ENCODE measurements at places on chromosomes 3 and 15.

DNA sequence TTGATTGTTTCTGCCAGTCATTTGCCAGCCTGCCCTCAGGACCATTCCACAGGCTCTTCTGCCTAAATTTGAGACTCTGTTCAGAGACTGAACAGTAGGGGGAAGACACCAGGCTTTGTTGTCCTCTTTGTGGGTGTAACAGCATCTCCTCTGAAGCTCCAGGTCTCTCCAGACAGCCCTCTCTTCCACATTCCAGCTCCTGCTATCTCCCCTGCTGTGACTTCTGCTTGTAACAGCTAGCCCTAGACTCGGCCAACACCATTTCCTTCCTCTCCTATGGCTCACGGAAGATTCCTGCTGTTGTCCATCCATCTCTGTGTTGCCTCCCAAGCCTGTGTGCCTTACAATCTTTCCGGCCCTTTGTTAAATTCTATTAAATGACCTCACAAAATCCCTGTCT is 40.2 kb downstream of the SUCLG2 start:
- no peak for DNase-seq

DNA sequence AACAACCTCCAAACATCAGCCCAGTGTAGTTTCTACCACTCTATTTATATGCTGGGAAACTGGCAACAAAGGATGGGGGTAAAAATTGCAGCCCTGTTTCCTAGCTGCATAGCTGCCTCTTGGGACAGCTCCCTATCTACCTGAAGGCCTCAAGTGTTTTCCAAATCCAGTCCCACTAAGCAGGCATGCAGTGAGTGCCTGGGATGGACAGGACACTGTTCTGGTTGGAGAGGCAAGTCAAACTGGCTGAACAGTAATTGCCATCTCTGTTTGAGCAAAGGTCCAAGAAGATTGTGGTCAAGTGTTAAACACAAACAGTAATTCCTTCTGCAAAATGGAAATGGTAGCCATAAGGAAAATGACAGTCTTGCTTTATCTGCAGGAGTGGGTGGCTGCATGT is 125.4 kb downstream of the FMN1 start:
- no peak for DNase-seq

- no peak for DNase-seq
Observed at GRCh38 chr3:184441202-184441900, 61.5 kb downstream of the CHRD start.

- peak; percentile 25 for DNase-seq
Observed at GRCh38 chr3:48662753-48663488, at the start of gene CELSR3. Gene CELSR3 (minus strand): TSS chr3:48662886. CDS start chr3:48662634, 252 bp downstream.

DNA sequence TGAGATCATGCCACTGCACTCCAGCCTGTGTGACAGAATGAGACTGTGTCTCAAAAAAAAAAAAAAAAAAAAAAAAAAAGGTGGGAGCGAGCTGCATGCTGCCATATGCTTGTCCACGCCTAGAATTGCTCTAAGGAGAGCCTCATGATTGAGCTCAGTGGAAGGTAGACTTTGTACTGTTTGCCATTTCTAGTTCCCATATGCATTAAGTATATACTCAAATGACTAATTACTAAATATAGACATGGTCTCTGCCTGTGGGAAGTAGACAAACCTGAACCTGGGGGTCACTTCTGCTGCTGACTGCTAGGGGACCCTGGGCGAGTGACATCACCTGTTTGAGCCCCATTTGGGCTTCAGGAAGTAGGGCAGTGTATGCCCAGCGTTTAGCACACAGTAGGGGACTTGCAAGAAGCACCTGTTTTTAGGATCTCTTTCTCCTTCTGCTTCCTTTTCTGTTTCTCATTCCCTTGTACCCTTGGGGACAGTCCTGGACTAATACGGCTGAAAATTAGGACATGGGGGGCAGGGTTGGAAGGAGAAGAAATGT is 27.2 kb downstream of the PRKCD start:
- no peak for DNase-seq

- no peak for DNase-seq
Observed at GRCh38 chr3:14525685-14526631, 14.2 kb downstream of the GRIP2 start.

GRCh38 chr3:61688307-61688984 is 127.1 kb downstream of the PTPRG start:
- DNase-seq = no peak

- no peak for DNase-seq
Observed at GRCh38 chr3:197165890-197166289, 132.5 kb downstream of the DLG1 start.

DNA sequence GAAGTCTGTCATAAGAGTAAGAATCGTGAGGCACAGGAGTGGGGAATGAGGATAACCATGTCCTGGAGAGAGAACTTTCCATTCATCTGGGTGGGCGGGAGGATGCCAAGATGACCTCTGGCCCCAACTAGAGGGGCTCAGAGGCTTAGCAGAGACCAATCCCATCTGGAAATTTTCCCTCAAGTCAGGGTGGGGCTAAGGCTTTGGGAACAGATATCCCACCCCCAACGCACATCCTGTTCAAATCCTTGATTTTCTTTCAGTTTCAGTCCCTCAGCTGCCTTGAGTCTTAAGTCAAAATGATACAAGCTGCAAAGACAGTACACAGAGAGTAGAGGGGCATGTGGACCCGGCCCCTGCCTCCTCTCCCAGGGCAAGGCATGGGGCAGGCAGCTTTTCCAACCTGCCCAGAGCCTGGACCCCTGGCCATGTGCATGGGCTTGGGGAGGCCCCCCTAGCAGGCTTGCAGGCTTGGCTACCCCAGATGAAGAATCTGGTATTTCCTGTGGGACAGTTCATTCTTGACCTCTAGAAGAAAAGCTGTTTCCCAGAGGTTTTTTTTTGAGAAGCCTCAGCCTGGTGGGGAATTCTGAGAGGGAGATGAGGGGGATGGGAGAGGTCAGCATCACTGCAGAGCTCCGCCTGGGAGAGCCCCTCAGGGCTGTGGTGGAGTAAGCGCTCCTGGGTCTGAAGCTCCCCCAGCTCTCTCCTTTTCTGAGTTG is 109.7 kb upstream of the HACD2 start:
- no peak for DNase-seq

GRCh38 chr15:70702584-70702983 is 60.8 kb downstream of the UACA start:
- no peak for DNase-seq

- DNase-seq = no peak
Observed at GRCh38 chr3:124707656-124708062, 22.6 kb upstream of the UMPS start.

GRCh38 chr3:79306934-79307570 is 460.7 kb downstream of the ROBO1 start:
- DNase-seq = no peak

DNA sequence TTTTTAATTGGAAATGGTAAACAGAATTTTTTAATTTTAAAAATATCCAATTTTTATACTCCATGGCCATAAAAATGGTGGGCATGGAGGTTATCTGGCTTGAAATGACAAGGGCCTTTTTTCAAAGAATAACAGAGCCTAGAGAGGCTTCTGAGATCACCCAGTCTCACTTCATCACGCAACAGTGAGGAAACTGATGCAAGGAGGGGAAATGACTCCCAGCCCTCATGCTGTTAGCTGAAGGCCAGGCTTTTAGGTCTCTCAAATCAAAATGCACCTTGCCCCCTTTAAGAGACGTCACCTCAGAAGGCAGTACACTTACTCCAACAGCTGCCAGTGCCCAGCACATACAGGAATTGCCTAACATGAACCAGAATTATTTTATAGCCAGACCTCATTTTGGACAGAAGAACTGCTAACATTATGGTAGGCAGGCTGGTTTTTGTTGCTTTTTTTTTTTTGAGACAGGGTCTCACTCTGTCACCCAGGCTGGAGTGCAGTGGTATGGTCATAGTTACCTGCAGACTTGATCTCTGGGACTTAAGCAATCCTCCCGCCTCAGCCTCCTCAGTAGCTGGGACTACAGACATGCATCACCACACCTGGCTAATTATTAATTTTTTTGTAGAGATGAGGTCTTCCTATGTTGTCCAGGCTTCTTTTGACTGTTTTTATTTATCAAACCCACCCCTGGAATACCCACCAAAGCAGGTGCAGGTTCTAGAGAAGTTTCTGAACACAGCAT is 9.1 kb downstream of the RAB43 start:
- no peak for DNase-seq

DNA sequence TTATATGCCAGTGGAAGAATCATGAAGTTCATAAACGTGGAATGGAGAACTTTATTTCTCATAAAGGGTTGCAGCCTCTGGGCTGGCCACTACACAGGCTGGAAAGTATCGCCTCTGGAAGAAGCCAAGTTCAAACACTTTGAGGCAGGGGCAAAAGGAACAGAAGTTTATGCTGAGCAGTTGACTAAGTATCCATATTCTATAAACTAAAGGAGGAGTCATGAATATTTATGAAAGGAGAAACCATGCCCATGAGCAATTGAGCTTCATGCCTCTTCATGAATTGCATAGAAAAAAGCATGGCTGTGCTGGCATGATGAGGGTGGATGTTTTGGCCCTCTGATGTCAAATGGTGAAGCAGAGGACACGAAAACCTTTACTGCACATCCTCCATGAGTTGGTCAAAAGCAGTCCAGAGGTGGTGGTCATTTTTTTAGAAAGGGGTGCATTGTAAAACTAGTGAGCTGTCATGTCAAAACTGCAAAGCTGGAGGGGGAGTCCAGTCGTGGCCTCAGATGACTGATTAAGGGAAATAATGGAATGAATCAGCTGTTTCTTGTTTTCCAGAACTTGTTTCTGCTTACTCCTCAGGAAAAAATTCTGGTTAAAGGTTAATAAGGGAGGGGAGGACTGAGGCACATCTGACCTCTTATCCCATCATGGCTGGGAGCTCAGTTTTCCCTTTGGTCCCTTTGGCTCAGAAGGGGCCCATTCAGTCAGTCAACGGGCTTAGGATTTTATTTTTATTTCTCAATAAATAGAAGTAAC is 276.7 kb downstream of the CHL1 start:
- DNase-seq = no peak

DNA sequence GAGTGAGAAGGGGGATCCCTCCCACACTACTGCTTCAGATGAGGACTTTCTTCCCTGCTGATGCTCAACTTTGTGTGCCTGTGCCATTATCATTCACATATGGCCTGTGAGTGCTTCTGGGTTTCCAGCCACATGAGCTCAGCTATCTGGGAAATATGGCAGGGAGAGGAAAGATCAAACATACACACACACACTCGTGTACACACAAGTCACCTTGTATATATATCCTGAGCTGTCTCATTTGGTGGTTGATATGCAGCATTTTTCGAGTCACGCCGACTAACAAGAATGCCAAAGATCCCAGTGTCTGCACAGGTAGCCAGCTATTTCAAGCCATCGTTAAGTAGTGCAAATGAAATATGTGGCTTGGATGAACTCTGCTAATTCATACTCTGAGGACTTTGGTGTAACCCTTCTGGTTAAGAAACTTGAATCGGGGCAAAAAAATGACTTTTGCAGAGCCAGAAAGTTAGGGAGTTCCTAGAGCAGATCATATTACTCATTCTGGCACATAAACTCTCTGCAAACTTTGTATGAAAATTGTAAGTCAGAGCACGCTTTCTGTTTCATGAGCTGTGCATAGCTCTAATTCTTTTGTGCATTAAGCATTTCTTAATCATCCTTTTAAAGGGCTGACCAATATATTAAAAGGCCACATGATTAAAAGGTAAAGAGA is 24.9 kb upstream of the WNT5A start:
- DNase-seq = no peak

GRCh38 chr3:40780291-40780924 is 255.6 kb downstream of the ZNF621 start:
- no peak for DNase-seq

- DNase-seq = no peak
Observed at GRCh38 chr3:148512648-148513047, 185.1 kb upstream of the AGTR1 start.

- no peak for DNase-seq
Observed at GRCh38 chr3:189001559-189001958, 170.2 kb upstream of the TPRG1 start.

- no peak for DNase-seq
Observed at GRCh38 chr15:59221511-59222505, 15.2 kb downstream of the LDHAL6B start.

- no peak for DNase-seq
Observed at GRCh38 chr3:131356006-131356595, 25.5 kb upstream of the NUDT16 start.

- no peak for DNase-seq
Observed at GRCh38 chr3:58366699-58367098, 34.0 kb downstream of the PXK start.

GRCh38 chr3:127067116-127067910 is 84.4 kb downstream of the PLXNA1 start:
- no peak for DNase-seq

DNA sequence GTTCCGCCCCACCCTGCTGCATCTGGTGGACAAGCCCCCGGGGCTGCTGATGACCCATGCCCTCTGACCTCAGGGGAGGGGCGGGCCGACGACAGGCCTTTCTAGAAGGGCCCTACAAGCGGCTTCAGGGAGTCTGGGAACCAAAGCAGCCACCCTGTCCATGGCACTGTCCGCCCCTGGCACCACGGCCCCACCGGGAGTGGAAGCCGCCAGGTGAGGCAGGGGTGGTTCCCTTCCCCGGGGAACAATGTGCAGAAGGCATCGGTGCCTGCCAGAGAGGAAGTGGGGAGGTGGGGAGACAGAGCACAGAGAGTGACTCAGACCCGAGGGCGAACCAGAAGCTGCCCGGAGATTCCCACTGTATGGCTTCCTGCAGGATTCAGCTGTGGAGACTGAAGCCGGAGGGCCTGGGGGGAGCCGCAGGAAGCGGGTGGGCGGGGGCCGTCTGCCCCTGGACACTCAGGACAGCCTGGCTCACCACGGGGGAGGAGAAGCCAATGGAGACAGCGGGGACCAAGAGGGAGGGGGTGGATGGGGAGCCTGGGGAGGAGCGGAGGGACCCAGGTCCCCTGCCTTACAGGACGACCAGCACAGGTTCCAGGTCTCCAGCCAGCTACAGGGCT is 134.0 kb downstream of the TPRA1 start:
- DNase-seq = no peak

- no peak for DNase-seq
Observed at GRCh38 chr3:151347432-151347831, 18.1 kb upstream of the P2RY13 start.

- no peak for DNase-seq
Observed at GRCh38 chr3:24373198-24373959, 121.3 kb downstream of the THRB start.

DNA sequence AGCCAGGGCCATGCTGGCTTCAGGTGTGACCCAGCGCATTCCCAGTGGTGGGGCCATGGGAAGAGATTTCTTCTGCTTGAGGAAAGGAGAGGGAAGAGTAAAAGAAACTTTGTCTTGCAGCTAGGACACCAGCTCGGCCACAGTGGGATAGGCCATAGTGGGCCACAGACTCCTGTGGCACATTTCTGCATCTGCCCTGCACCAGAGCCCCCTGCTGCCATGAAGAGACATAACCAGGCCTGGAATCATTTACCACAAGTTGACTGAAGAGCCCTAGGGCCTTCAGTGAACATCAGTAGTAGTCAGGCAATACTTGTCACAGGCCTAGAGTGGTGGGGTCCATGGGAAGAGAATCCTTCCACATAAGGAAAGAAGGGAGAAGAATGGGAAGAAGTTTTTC is 411.4 kb upstream of the ARL6 start:
- DNase-seq = no peak

- no peak for DNase-seq
Observed at GRCh38 chr3:30984855-30985749, 90.6 kb upstream of the GADL1 start.

Measured in NCI-H446 (cell line).